BJ (cell line): ENCODE measurements at places on chromosomes 1 and 21. TPM values are rescaled to one million over a fixed set of nuclear protein-coding genes. Genes with fewer than 3 reads are reported as not detected.

DNA sequence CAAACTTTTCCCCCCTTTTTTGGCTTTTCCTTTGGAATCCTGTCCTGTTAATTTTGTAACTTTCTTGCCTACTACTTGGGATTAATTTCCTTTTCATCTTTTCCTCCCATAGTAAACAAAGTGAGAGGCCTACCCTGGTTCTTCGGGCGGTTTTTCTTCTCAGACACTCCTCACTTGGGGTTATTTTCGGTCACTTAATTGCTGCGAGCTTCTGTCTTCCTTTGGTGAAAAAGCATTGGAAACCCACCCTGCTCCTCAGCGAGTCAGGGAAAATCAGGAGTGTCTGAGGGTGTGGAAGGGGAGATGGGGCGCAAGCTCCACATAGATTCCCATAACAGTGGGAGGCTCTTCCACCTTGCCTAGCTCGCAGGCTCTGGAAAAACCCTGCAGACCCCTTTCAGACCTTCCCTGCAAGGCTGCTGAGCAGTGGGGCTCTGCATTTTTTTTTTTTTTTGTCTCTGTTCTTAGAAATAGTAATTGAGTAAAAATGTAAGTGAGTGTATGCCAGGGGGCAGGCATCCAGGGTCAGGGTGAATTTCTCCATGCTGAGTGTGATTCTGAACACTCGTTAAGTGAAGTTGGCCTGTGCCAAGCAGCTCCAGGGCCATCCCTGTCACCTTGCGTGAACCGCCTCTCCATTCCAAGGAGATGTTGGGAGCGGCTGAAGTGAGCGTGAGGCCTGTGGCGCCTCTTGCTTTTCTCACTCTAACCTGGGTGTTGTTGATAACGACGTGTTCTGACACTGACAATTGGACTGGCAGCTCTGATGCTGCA lies 20.3 kb downstream of the TGFB2 start:
- no peak for DNase-seq

Gene KLHDC8A
- polyA plus RNA-seq, result not detected in 2 replicates

DNA sequence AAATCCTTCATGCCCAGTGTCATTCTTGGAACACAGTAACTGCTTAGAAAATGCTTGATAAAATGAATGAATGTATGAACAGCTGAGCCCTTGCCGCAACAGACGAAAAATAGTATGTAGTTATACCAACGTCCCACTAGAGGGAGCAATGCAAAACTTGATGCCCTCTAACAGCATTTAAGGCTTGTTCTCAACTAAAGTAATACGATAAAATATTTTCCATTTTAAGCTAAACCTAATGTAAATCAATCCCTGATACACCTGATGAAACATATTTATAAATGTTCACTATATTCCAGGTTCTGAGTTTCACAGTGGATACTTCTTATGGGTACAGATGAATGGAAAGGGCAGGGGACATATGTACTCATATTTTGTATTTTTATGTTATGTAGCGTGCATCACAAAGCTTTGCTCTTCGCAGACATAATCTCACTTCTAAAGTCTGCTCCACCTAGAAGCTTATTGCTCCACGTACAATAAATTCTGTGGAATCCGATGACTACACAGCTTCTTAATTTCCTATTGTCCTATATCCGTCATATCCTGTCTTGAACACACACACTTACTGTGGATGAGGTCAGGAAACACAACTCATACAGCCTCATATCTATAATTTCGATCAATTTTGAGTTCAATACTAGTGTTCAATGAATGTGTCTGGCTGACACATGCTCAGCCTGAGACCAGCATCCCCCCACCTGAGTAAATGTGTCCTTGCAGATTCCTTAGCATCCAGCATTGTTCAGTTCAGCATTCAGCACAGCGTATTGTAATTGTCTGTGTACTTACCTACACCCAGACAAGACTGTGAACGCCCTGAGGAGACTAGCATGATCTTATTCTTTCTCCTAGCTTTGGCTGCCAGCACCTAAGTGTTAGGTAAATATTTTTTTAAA lies 4.4 kb upstream of the UTP25 start:
- DNase-seq, result no peak

Gene CELSR2
- 0.82 and 0.98 TPM in 2 replicates for polyA plus RNA-seq

DNA sequence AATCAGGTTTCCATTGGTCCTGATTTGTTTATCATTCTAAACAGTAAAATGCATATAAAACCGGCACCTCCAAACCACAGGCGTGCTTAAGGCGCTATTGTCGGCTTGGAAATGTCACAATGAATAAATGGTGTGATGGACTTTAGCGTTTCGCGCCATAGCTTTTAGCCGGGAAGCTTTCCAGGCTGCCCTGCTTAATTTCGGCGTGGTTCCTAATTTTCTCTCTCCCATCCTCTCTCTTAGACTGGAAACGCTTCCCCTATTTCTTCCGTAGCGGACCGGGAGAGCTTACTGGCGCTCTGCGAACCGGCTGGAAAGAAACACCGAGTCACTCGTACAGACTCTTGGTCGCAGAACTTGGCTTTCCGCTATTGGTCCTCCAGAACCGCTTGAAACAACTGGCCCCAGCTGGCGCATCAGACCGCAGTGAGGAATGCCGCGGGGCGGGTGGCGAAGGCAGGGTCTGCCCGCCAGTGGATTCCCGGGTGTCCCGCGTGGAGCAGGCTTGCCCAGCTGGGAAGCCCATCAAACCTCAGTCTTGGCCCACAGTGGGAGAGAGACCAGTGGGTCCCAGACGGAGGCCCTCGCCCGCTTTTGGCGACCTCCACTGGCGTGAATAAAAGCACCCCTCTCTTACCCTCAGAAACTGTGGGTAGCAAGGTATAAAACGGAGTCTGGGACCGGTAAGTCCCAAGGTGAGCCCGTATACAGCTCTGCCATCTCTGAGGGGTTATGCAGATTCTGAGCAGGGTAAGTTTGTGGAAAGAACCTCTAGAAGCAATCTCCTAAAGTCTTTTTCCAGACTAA lies 4.0 kb upstream of the LHX8 start:
- DNase-seq, result no peak

DNA sequence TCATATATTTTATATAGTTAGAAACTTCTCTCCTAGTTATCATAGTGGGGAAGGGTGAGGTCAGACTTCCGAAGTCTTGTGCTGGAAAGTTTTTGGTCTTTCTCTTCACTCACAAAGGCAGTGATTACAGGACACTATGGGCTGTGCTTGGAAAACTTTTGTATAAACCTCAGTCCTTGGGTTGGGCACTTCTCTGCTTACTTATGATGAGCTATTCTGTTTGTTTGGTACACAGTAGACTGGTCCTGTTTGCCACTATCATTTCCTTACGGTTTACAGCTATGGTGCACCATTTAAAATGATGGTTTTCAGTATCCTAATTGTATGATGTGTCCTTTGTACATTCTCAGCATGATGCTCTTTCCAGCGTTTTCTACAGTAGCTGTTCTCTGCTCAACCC lies 75.5 kb downstream of the MAP3K7CL start:
- DNase-seq, result no peak

- no peak for DNase-seq
Observed at GRCh38 chr1:11352816-11353799, 80.1 kb downstream of the UBIAD1 start.

DNA sequence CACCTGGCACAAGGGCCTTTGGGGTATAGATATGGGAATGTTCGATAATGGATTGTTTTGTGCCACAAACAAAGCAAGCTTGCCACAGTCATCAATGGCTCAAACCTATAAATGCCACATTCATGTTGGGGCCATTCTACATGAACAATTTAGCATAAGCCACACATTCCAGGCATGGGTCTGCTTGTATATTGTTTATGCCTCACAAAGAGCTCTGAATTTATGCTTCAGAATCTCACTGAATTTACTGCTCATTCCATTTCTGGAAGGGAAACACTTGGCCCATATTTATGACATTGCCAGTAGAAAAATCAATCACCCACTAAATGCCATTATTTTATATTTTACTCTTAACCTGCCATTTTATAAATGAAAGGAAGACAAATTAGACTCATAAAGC lies 6.4 kb downstream of the PCP4 start:
- no peak for DNase-seq

Gene IFNLR1
- polyA plus RNA-seq, result not detected in 2 replicates

- DNase-seq, result no peak
Observed at GRCh38 chr21:40053007-40053406, 185.8 kb downstream of the PCP4 start.

Gene TMEM51
- polyA plus RNA-seq, result 1.6 and 2.0 TPM in 2 replicates

Gene GPR153
- 6.3 and 9.0 TPM in 2 replicates for polyA plus RNA-seq

GRCh38 chr1:193762236-193762635 lies 575.8 kb upstream of the B3GALT2 start:
- no peak for DNase-seq

GRCh38 chr1:223720971-223721591 lies 8.7 kb downstream of the CAPN2 start:
- DNase-seq, result peak; percentile 89

DNA sequence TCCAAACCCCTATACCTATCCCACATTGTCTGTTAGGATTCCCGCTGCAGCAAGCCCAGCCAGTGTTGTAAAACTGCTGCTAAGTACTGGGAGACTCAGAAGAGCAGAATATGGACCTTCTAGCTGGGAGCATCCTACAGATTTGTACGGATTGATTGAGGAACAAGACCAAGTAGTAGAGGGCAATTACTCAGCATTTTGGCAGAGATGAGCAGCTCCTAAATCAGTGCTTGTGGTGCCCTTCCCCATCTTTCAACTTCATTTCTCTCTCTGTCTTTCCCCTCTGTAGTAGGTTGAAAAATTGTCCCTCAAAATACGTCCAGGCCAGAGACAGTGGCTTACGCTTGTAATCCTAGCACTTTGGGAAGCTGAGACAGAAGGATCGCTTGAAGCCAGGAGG lies 37.3 kb upstream of the HTR1D start:
- DNase-seq, result no peak

Gene SEC22B
- polyA plus RNA-seq, result 27.5 and 55.4 TPM in 2 replicates

DNA sequence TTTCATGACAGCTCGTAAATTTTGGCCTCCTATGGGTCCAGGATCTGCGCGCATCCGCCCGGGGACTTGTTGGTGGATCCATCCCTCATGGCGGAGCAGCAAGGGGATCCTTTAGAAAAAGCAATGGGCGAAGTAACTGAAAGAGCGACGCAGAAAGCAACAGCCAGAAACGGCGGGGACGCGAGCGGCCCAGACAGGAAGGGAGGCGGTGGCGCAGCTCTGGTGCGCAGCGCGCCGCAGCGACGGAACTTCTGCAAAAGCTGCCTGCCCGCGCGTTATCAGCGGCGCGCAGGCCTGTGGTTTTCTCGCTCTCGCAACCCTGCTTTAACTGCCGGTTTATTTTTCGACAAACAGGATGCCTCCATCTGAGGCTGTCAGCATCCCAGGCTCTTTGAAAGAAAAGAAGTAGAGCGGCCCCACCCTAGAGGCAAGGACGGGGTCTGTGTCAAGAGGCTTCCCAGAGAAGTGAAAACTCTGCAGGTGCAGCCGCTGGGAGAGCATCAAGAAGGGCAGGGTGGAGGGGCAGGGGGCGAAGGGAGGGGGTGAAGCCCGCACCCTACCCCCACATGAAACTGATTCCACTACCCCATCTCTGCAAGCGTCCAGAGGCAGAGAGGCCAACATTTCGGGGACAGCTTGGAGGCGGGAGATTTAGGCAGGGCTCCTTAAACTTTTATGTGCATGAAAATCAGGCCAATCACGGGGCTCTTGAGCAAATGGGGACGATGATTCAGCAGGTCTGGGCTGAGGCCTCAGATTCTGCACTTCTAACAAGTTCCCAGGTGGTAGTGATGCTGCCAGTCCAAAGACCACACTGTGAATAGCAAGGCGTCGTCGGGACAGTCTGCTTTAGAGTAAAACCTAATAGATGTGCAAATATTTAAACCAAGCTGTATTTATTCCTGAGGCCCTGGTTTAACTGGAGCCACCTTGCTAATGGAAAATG lies 22.2 kb downstream of the RUNX1 start:
- DNase-seq, result no peak

Gene KMO
- polyA plus RNA-seq, result not detected in 2 replicates

GRCh38 chr1:67947114-67947513 lies 103.3 kb downstream of the DIRAS3 start:
- no peak for DNase-seq

Gene NBPF4
- polyA plus RNA-seq, result not detected in 2 replicates

Gene SIPA1L2
- polyA plus RNA-seq, result 3.1 and 5.1 TPM in 2 replicates

DNA sequence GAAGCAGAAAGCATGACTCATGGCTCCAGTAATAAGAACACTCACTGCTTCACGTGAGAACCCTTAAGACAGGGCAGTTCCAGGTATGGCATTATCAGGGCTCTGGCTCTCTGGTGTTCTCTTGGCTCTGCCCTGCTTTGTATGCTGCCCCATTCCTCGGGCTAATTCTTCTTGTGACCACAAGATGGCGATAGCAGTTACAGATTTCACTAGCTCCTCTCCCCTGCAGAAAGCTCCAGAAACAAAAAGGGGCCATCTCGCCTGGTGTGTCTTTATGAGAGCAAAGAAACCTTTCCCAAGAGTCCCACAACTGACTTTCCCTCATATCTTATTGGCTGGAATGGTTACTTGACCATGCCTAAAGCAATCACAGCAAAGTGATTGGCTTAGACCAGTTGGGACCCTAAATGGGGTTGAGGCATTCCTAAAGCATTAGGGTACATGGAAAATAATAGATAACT lies 60.1 kb downstream of the F3 start:
- DNase-seq, result peak; percentile 3
